GM04503 (cell line): ENCODE measurements at places on chromosomes 2 and 18.
A peak's percentile ranks its signal among the peaks of the same experiment; 100 is the strongest.

DNA sequence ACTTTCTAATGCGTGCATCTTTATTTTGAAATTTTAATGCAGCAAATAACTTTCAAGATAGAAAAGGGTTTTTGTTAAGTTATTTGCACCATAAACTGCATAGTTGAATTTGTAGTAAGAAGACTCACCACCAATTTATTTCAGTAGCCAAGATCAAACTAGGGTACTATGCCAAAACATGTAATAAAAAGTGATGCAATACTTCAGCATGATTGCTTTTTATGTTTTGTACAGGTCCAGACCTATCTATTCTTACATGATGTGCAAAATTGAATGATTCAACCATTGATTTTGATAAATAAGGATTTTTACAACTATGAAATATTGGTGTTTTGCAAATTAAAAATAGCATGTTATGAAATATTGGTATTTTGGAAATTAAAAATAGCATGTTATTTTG lies 26.7 kb downstream of the AGPS start:
- DNase-seq, result no peak

- no peak for DNase-seq
These were observed 69.6 kb upstream of the RIOK3 start for GRCh38 chr18:23383494-23383893.

DNA sequence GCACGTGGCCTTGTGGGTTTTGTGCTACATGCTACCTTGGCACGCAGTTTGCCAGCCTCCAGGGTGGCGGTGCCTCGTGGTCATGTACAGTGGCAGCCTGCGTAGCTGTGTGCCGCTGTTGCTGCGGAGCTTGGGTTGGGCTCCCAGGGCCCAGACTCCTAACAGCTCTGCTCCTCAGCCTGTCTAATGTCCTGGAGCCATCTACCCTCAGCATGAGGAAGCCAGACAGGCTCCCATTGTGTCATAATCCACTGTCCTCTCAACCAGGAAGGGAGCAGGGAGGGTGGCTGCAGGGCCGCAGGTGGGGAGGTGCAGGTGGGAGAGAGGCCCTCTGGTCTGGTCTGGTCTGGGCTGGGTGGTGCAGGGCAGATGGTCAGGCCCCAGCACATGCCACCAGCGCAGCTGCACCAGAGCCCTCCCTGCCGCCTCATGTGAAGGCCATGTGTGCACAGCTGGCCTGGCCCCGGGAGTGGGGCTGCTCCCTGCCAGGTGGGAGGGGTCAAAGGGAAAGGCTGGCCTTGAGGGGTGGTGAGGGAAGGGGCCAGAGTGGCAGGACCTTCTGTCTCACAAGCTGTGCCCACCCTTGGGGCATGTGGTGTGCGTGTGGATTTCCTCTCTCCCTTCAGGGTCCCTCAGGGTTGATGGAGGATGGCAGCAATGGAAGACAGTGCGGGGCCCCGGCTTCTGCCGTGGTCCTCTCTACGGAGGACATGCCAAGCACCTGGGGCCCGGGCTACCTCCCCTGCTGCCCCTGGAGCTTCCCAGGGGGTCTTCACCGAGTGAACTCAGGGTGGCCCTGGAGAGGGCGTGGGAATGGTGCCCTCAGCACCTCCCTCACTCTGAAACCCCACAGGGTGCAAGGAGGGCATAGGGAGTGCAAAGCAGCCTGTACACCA lies 4.8 kb downstream of the ATOH8 start:
- DNase-seq, result no peak

- peak; percentile 12 for DNase-seq
These were observed 70.2 kb upstream of the PIEZO2 start for GRCh38 chr18:11219571-11219970.

DNA sequence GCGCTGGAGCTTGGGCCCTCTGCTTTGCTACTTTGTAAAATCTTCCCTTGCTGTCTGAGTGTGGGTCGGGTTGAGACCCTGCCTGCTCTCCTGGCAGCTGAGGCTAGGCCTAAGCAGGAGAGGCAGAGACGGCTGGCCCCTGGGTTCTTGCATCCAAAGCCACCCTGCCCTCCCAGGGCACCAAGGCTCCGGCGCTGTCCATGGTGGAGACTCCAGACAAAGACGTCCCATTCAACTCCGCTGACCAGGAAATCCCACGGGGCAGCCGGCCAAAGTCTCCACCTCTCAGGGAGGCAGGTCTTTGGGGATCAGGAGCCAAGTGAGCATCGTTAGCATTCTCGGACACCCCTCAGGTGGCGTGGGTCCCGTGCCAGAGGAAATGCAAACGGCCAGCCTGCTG lies 2.6 kb upstream of the PRLH start:
- DNase-seq, result no peak

DNA sequence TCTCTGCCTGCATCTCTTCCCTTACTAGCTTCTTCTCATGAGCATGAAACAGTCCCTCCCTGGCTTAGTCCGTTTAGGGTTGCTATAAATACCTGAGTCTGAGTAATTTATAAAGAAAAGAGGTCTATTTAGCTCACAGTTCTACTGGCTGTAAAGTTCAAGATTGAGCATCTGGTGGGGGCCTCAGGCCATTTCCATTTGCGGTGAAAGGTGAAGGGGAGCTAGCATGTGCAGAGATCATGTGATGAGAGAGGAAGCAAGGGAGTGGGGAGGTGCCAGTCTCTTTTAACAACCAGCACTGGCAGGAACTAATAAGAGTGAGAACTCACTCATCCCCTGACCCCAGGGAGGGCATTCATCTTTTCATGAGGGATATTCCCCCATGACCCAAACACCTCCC lies 26.8 kb downstream of the RHBDD1 start:
- DNase-seq, result no peak

- DNase-seq, result no peak
These were observed 437.1 kb downstream of the DCDC2C start for GRCh38 chr2:4140281-4140970.

GRCh38 chr18:79789901-79790890 lies 7.5 kb upstream of the KCNG2 start:
- DNase-seq, result no peak

GRCh38 chr2:161088658-161089350 lies 71.4 kb upstream of the TANK start:
- DNase-seq, result no peak
